ENCODE measurements at places on chromosomes 16 and 17. TPM values are rescaled to one million over a fixed set of nuclear protein-coding genes. Genes with fewer than 3 reads are reported as not detected.

Gene TMEM88
- 33.6 TPM for total RNA-seq

Gene EPN3
- 16.1 TPM for total RNA-seq

- no peak for DNase-seq
Measured at GRCh38 chr16:21339941-21340340, 61.9 kb upstream of the CRYM start.

- DNase-seq = no peak
Measured at GRCh38 chr17:70896843-70897242, 727.5 kb downstream of the KCNJ2 start.

DNA sequence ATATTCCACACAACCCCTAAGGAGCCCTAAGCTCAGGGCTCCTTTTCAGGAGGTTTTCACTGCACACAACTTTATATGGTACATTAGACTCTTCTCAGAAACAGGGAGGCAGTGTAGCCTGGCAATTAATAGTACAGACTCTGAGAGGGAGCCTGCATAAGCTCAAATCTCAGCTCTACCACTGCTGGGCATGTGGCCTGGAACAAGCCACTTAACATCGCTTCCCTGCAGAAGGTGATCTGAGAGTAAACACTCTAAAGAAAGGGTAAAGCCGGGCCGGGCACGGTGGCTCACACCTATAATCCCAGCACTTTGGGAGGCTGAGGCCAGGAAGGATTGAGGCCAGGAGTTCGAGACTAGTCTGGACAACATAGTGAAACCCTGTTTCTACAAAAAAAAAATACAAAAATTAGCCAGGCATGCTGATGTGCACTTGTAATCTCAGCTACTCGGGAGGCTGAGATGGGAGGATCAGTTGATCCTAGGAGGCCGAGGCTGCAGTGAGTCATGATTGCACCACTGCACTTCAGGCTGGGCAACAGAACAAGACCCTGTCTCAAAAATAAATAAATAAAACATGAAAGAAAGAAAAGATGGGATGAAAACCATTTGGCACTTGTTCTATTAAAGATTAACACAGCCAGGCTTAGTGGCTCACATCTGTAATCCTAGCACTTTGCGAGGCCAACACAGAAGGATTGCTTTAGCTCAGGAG is 70.7 kb upstream of the DNAJA2 start:
- no peak for DNase-seq

DNA sequence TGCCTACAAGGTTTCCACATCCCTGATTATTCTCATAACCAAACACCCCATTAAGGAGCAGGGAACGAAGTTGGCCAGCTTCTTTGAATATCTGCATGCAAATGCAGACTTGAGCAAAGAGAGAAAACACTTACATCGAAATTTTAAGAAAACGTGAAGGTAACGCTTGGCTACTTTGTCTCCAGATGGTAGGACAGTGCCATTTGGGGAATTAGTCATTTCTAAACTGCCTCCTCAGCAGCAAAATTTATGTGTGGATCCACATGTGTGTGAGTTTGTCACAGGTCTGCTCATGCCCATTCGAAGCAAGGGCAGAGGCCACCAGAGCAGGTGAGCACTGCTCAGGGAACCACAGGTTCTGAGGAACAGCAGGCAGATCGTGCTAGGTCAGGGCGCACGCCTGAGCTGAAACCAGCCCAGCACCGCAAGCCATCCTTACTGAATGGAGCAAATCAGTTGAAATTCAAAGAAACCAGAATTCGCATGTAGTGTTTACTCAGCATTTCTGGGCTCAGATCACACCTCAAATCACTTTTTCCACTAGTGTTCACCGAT is 80.1 kb downstream of the SOCS1 start:
- DNase-seq = no peak

GRCh38 chr17:33438578-33438977 is 145.5 kb upstream of the ASIC2 start:
- DNase-seq = no peak

- DNase-seq = peak; percentile 67
Measured at GRCh38 chr16:29148867-29149272, 164.0 kb downstream of the LAT start.

DNA sequence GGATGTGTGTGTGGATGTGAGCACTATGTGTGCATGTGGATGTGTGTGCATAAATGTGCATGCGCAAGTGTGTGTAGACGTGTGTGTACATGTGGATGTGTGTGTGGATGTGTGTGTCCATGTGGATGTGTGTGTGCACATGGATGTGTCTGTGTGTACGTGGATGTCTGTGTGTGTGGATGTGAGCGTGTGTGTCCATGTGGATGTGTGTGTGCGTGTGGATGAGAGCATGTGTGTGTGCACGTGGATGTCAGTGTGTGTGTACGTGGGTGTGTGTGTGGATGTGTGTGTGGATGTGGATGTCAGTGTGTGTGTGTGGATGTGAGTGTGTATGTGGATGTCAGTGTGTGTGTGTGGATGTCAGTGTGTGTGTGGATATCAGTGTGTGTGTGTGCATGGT is 63.6 kb upstream of the DOC2B start:
- DNase-seq = peak; percentile 1

All from left cardiac atrium (tissue), 4 donors.